ENCODE measurements at places on chromosomes 2 and 18. TPM values are rescaled to one million over a fixed set of nuclear protein-coding genes. Genes with fewer than 3 reads are reported as not detected.

DNA sequence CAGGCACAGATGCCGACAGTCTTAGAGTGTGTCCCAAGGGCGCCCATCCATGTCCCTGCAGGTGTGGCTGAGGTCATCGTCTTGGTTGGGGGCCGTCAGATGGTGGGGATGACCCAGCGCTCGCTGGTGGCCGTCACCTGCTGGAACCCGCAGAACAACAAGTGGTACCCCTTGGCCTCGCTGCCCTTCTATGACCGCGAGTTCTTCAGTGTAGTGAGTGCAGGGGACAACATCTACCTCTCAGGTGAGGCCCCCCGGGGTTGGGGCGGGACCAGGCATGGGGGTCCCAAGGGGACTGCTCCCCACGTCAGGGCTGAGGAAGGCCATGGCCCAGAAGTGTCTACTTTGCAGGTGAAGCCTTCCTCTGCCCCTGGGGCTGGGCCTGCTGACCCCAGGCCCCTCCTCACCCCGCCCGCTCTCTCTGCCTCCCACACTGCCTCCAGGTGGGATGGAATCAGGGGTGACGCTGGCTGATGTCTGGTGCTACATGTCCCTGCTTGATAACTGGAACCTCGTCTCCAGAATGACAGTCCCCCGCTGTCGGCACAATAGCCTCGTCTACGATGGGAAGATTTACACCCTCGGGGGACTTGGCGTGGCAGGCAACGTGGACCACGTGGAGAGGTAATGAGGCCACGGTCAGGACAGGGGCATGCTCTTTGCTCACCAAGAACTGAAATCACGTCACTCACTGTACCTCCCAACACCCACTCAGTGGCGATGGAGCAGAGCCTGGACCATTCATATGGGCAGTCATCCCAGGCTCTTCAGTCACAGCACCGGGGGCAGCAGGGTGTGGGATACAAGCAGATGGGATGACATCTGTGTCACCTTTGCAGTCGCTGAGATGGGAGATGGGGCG lies 230.8 kb downstream of the ATAD2B start:
- no peak overlapping the region for H3K27ac ChIP-seq
- H3K4me3 ChIP-seq: no peak overlapping the region
- no peak for DNase-seq
- H3K36me3 ChIP-seq: no peaks in the 10 kb centered on the region

DNA sequence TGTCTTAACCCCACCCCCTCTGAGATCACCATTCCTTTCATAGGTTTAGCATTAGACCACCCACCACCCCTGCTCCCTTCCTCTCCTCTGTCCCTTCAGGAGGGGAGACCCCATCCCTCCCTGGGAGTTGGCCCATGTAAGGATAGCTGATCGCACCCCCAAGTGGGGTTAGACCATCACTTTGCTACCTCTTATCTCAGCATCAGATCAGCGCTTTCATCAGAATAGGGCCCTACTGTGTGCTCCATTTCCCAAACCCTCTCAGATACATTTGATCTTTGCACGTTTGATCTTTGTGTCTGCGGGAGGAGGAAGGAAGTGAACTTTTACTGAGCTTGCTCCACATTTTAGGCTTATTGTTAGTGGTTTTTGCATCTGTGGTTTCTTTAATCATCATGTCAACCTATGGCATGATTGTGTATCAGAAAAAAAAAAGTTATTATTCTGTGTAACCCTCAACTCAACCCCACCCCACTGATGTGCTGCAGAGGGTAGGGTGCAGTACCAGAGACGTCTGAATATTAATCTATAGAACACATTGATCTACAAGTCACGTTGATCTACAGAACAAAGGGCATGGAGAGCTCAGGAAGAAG lies 81.2 kb downstream of the PDCL3 start:
- H3K4me1 ChIP-seq: no peaks in the 10 kb centered on the region
- no peak overlapping the region for H3K27ac ChIP-seq
- no peak overlapping the region for H3K4me3 ChIP-seq
- no peaks in the 10 kb centered on the region for H3K27me3 ChIP-seq

DNA sequence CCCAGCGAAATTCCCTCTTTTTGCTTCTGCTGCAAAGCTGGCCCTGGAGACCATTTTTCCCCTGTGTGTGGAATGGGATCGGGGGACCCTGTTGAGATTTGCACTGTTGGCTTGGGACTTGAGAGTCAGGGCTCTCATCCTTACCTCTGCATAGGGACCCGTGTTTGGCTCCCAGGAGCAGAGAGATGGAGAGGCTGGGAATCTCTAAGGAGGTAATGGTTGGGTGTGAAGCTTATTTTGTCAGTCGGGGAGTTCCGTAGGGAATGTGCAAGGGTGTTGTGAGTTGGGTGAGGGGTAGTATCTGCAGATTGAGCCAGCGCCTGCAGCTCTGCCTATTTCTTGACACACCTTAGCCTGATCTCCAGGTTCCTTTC lies 4.5 kb downstream of the GATA6 start:
- DNase-seq: no peak
- no peak overlapping the region for H3K4me3 ChIP-seq
- no peak overlapping the region for H3K27ac ChIP-seq
- no peaks in the 10 kb centered on the region for H3K4me1 ChIP-seq

GRCh38 chr18:42675810-42676209 lies 439.7 kb downstream of the RIT2 start:
- H3K4me1 ChIP-seq: no peaks in the 10 kb centered on the region
- H3K36me3 ChIP-seq: no peaks in the 10 kb centered on the region
- H3K27me3 ChIP-seq: no peaks in the 10 kb centered on the region
- no peak overlapping the region for H3K27ac ChIP-seq
- no peak for DNase-seq

- no peak for DNase-seq
- H3K4me1 ChIP-seq: no peaks in the 10 kb centered on the region
- H3K4me3 ChIP-seq: no peak overlapping the region
- no peak overlapping the region for H3K27ac ChIP-seq
- H3K36me3 ChIP-seq: no peaks in the 10 kb centered on the region
These were observed 153.5 kb downstream of the AGPS start for GRCh38 chr2:177545981-177546585.

GRCh38 chr2:8469709-8470493 lies 212.0 kb upstream of the ID2 start:
- DNase-seq: no peak
- no peak overlapping the region for H3K4me3 ChIP-seq
- no peaks in the 10 kb centered on the region for H3K36me3 ChIP-seq
- no peak overlapping the region for H3K27ac ChIP-seq
- H3K27me3 ChIP-seq: no peaks in the 10 kb centered on the region

DNA sequence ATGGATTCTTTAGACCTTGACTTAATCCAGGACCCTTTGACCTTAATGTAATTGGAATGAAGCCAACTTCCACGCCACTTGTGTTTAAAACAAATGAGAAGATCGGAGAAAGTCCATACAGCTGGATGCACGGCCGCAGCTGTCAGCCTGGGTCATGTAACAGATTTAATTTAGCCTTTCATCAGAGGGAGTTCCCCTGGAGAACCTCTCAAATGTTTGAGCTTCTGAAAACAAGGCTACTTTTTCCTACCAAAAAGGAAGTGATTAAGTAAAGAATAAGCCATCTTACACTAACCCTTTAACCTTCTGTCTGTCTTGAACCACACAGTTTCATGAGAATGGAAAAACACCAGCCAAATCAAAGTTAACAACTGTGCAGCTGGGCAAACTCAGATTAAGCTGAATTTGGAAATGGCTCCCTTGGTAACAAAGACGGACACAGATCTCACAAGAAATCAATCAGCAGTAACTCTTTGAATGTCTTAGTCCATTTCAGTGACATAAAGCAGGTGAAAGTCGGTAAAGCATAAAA lies 103.6 kb downstream of the DOCK10 start:
- no peak overlapping the region for H3K27ac ChIP-seq
- DNase-seq: no peak
- no peaks in the 10 kb centered on the region for H3K4me1 ChIP-seq
- no peaks in the 10 kb centered on the region for H3K27me3 ChIP-seq

GRCh38 chr2:100135415-100135814 lies 7.0 kb downstream of the AFF3 start:
- no peak overlapping the region for H3K4me3 ChIP-seq
- peaks cover 10% of the 10 kb centered on the region for H3K27me3 ChIP-seq
- no peak for DNase-seq
- H3K27ac ChIP-seq: no peak overlapping the region
- H3K4me1 ChIP-seq: no peaks in the 10 kb centered on the region
- H3K36me3 ChIP-seq: no peaks in the 10 kb centered on the region

DNA sequence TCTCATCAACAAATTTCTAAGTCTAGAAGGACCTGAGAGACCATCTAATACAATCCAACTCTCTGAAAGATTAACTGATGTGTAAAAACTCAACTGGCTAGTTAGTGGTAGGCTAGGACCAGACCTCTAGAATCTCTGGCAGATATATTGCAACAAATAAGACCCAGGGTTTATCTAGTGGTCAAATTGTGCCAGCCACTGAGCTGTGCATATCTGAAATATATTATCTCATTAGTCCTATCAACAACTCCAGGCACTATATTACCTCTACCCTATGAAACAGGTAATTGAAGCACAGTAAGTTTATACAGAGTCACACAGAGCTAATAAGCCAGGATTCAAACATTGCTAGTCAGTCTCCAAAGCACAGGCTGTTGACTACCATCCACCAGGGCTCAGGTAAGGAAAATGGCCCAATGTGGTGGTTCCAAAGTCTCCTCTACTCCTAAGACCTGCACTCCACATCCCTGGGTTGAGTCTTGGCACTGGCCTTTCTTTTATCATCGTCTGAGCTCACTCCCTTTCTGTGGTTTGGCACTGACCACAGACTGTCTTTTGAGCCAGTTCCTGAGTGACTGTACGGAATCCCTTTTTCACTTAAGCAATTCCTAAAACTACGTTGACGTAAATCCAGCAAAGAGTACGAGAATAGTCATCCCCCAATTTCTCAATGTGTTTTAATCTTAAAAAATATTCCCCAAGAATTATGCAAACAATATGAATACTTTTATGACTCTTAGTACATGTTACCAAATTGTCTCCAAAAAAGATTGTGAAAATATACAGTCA lies 11.9 kb upstream of the PID1 start:
- H3K4me3 ChIP-seq: no peak overlapping the region
- H3K36me3 ChIP-seq: no peaks in the 10 kb centered on the region
- DNase-seq: no peak

- DNase-seq: peak; percentile 39
- H3K4me1 ChIP-seq: 0 out of 2 replicates have a peak, but pooled peaks cover 2% of the 10 kb centered on the region
- no peak overlapping the region for H3K4me3 ChIP-seq
- peaks cover 7% of the 10 kb centered on the region for H3K27me3 ChIP-seq
- H3K27ac ChIP-seq: no peak overlapping the region
These were observed 383.3 kb downstream of the MTX2 start for GRCh38 chr2:176652300-176653182.

DNA sequence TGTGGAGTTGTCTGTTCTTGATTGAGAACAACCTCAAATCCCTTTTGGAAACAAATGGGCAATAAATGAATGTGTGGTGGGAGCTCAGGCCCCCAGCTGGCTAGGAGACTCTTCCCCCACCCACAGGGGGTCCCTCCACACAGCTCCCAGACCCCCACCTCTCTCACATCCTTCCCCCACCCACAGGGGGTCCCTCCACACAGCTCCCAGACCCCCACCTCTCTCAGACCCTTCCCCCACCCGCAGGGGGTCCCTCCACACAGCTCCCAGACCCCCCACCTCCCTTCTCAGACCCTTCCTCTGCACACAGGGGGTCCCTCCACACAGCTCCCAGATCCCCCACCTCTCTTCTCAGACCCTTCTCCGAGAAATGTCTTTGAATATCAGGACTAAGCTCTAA lies 79.0 kb upstream of the CTDP1 start:
- peaks cover 17% of the 10 kb centered on the region for H3K27me3 ChIP-seq
- H3K4me1 ChIP-seq: no peaks in the 10 kb centered on the region
- H3K36me3 ChIP-seq: no peaks in the 10 kb centered on the region
- no peak for DNase-seq

The SERPINB3 gene
- total RNA-seq: not detected

The KRTCAP3 gene
- 65.7 TPM for total RNA-seq

The PLB1 gene
- total RNA-seq: 0.49 TPM

The DAPL1 gene
- total RNA-seq: not detected

The CDCA7 gene
- total RNA-seq: 57.9 TPM

The GDF7 gene
- 0.02 TPM for total RNA-seq

The ASB18 gene
- total RNA-seq: not detected

The SPC25 gene
- 29.8 TPM for total RNA-seq

The GAL3ST2 gene
- 0.44 TPM for total RNA-seq
